Cortex of kidney (tissue), 1 donor: ENCODE measurements at places on chromosomes 2 and 18.

GRCh38 chr2:10245661-10246060, 57.0 kb upstream of the HPCAL1 start:
- no peak for DNase-seq

DNA sequence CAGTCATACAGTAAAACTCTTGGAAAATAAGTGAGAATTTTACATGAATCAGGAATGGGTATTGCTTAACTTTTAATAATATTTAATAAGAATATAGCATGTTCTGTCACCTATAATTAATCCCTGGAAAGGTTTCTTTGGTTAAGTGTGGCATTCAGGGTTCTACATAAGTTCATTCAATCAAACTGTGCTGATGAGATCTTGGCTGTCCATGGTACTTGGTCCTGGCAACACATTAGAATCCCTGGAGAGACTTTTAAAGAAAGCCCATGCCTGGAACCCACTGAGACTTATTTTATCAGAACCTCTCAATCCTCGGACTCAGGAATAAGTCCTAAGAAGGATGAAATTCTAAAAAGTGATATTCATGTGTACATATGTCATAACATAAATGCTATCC, 60.3 kb downstream of the CERKL start:
- no peak for DNase-seq

- DNase-seq = no peak
Measured at GRCh38 chr18:808086-808485, 4.0 kb downstream of the YES1 start.

GRCh38 chr2:217820091-217820819, 182.5 kb downstream of the TNS1 start:
- DNase-seq = no peak

GRCh38 chr2:144115739-144116291, 404.1 kb downstream of the ZEB2 start:
- no peak for DNase-seq
